Activated CD4-positive, alpha-beta memory T cell treated with anti-CD3 and anti-CD28 coated beads, Interleukin-2, amount 10 ng/mL, durations not matched to agents 7 days and 5 days (primary cell): ENCODE measurements at places on chromosomes 12 and 14.
A peak's percentile ranks its signal among the peaks of the same experiment; 100 is the strongest.

DNA sequence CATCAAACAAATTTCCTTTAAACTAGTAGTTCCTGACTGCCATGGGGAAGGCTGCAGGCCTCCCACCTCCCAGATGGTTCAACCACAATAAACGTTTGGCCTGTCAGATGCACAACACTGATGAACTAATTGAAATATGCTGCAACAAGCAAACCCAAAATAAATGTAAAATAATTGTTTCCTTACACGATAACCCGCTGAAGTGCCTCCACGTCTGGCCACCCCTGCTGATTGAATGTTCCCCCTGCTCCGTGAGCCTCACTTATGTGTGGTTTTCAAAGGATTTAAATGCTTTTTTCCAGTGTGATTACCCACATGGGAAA, 8.4 kb downstream of the PITPNM2 start:
- DNase-seq, result no peak

DNA sequence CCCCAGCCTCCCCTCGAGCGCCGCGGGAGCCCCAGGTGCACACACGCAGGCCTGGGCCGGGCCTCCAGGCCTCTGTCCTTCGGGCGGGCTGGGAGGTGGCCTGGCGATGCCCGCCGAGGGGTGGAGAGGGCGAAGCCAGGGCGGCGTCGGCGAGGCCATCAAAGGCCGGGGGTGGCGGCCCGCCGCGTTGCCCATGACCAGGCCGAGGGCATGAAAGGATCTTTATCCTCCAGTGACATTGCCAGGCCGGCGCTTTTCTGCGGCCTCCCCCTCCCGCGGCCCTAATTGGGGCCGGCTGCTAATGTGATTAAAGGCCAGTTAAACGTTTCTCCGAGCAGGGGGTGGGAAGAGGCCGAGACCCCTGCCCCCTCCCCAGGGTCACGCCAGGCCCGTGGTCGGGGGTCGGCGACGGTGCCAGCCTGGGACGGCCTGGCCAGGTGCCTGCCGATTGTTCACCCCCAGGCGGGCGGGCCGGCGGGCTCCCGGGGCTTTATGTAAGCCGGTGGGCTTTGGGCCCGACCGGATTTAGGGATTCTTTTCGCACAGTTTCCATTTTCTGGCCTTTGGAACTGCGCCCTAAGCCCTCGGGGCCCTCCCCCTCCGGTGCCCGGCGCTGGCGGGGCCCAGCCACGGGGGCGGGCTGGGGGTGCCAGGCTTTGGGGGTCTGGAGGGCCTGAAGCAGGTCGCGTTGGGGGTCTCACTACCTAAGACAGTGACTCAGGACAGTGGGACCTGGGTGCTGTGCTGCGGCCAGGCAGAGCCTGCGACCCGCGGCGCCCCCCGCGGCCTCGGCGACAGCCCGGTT, 103.2 kb upstream of the DIO3 start:
- no peak for DNase-seq

GRCh38 chr12:47717443-47718193, 7.7 kb downstream of the ENDOU start:
- DNase-seq, result peak; percentile 56

- no peak for DNase-seq
These were observed 9.2 kb downstream of the PRPH start for GRCh38 chr12:49304161-49304560.

DNA sequence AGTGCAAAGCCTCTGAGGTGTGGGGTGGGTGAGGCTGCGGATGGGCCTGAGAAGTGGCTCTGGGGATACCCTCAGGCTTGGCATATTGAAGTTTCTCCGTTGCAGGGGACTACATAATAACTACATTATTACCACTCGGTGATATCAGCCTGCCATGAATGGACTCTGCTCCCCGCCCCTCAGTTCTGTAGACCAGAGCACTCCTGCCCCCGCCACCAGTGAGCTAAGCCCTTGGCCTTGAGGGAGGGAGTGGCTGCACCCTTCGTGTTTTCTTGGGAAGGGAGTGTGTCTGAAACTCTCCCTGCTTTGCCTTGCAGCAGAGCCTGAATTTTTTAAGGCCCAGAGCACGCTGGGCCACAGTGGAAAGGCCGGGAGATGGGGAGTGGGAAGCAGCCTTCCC, 1.7 kb downstream of the ORAI1 start:
- DNase-seq, result no peak

- no peak for DNase-seq
These were observed 1.6 kb downstream of the ATXN7L3B start for GRCh38 chr12:74539261-74539660.

DNA sequence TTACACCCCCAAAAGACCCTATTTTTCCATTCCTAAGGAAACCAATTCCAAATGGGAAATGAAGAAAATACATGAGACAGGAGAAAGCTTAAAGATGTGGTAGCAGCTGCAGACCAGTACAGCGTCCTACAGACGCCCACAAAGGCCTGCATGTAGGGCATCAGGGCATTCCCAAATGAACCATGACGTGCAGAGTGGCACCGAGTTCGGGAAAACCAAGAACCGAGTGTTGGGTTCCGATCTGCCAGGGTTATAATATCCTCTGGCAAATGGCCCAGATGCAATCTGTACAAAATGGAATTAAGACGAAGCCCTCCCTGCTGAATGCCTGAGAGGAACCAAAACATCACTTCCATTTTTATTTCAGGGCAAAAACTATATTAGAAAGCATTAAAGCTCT, 34.4 kb upstream of the SELPLG start:
- DNase-seq, result no peak

GRCh38 chr12:17076028-17076744, 470.2 kb upstream of the LMO3 start:
- DNase-seq, result no peak

DNA sequence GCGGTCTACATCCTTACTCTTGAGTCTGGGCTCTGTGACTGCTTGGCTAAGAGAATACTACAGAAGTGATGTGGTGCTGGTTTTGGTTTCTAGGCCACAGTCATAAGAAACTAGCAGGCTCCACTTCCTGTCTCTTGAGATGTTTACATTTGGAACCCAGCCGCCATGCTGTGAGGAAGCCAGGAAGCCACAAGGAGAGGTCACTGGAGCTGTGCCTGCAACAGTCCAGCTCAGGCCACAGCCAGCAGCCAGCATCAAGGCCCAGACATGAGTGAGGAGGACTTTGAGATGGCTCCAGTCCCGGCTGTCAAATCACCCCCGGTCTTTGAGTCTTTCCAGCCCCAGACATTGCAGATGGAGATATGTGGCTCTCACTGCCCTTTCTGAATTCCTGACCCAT, 12.9 kb upstream of the FAM181A start:
- DNase-seq, result peak; percentile 30

DNA sequence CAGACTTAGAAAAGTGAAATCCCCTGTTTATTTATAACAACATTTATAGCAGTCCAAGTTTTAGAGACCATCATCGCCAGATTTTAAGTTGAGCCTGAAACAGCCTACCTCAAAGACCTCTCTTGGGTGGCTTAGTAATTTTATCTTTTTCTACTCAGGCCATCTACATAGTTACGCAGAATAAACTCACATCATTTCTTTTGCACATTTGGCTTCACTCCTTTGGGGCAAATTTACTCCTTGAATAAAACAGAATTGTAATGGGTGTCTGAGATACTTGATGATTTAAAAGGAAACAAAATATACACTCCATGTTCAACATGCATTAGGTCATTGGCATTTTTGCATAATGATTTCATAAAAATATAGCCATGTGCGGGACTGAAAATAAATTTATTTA, 104.7 kb upstream of the TSPAN8 start:
- no peak for DNase-seq

- DNase-seq, result no peak
These were observed 146.7 kb downstream of the ACSS3 start for GRCh38 chr12:81224626-81225025.

- no peak for DNase-seq
These were observed 390.1 kb downstream of the NAV3 start for GRCh38 chr12:78220811-78221210.

DNA sequence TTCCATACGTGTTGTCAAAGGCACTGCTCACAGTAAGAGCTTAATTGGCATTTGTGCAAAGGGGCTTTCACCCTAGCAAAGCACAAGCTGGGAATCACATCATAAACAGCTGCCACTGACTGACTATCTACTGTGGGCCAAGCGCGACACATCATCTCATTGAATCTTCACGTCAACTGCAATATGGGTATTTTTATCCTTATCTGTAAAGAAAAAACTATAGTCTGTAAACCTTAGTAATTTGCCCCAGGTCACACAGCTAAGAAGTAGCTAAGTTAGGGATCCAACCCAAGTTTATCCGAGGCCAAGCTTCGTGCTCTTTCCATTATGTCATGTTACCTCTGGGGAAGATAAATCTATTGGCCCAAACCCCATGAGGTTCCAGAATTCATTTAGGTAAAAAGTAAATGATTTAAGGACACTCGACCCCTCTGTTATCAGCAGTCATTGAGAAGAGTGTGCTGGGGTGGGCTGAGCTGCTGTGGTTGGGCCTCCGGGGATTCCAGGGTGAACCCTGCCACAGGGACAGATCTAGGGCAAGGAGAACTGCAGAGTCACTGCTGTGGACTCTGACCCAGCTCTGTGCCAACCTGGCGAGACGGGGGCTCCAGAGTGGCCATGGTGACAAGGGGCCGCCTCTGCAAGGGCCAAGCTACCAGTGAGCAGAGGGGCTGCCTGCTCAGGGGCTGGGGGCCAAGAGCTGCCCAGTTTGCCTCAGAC, 27.6 kb downstream of the NCKAP5L start:
- DNase-seq, result no peak

GRCh38 chr12:40208707-40209446, 15.9 kb upstream of the LRRK2 start:
- DNase-seq, result no peak
